Purkinje cell (primary cell): ENCODE measurements at places on chromosomes 13 and 19. TPM values are rescaled to one million over a fixed set of nuclear protein-coding genes. Genes with fewer than 3 reads are reported as not detected.

Gene DAZAP1
- 4.6 and 5.4 TPM in 2 replicates for polyA plus RNA-seq

Gene GZMM
- polyA plus RNA-seq, result not detected in 2 replicates

Gene JOSD2
- 3.7 and 3.8 TPM in 2 replicates for polyA plus RNA-seq

Gene FAM124A
- polyA plus RNA-seq, result 0.28 and 2.3 TPM in 2 replicates

Gene KCTD4
- polyA plus RNA-seq, result 8.3 TPM in 1 of 2 replicates, not detected in the other

Gene HSPB6
- 0.50 TPM in 1 of 2 replicates, not detected in the other for polyA plus RNA-seq

Gene PRTN3
- not detected in 2 replicates for polyA plus RNA-seq

Gene KCNRG
- 0.24 TPM in 1 of 2 replicates, not detected in the other for polyA plus RNA-seq

Gene PRSS57
- not detected in 2 replicates for polyA plus RNA-seq

Gene C1QTNF9B
- 0.36 TPM in 1 of 2 replicates, not detected in the other for polyA plus RNA-seq

Gene SLC10A2
- polyA plus RNA-seq, result not detected in 2 replicates

Gene CYP4F12
- not detected in 2 replicates for polyA plus RNA-seq

Gene FBXO27
- polyA plus RNA-seq, result 2.2 and 2.7 TPM in 2 replicates

Gene PRRG2
- polyA plus RNA-seq, result 0.17 TPM in 1 of 2 replicates, not detected in the other

Gene MYO1F
- polyA plus RNA-seq, result 0.29 and 1.5 TPM in 2 replicates

Gene CYP2S1
- polyA plus RNA-seq, result 0.14 and 0.34 TPM in 2 replicates

Gene ARHGEF7
- polyA plus RNA-seq, result 17.4 and 22.2 TPM in 2 replicates

Gene DACH1
- polyA plus RNA-seq, result 57.9 and 62.9 TPM in 2 replicates

Gene DHX34
- 0.32 and 0.81 TPM in 2 replicates for polyA plus RNA-seq

Gene C19orf85
- polyA plus RNA-seq, result not detected in 2 replicates

Gene FFAR1
- polyA plus RNA-seq, result not detected in 2 replicates

Gene ETV2
- polyA plus RNA-seq, result 0.70 TPM in 1 of 2 replicates, not detected in the other

Gene HCN2
- 0.38 TPM in 1 of 2 replicates, not detected in the other for polyA plus RNA-seq

Gene FCAR
- polyA plus RNA-seq, result not detected in 2 replicates

Gene ATP8A2
- polyA plus RNA-seq, result 25.3 and 36.4 TPM in 2 replicates

Gene NANOS3
- 2.2 TPM in 1 of 2 replicates, not detected in the other for polyA plus RNA-seq

Gene TEX26
- polyA plus RNA-seq, result 0.70 and 7.1 TPM in 2 replicates

Gene FGF22
- polyA plus RNA-seq, result 0.26 TPM in 1 of 2 replicates, not detected in the other

Gene RHPN2
- polyA plus RNA-seq, result 4.7 and 5.0 TPM in 2 replicates

Gene LILRB5
- 0.13 and 0.15 TPM in 2 replicates for polyA plus RNA-seq

Gene CACNA1A
- 86.5 and 119 TPM in 2 replicates for polyA plus RNA-seq

Gene ZNF555
- polyA plus RNA-seq, result 1.5 and 2.2 TPM in 2 replicates

Gene CACTIN
- 0.78 and 3.6 TPM in 2 replicates for polyA plus RNA-seq

Gene RNF225
- polyA plus RNA-seq, result not detected in 2 replicates

Gene AP3D1
- polyA plus RNA-seq, result 19.1 and 20.9 TPM in 2 replicates

Gene KLF1
- not detected in 2 replicates for polyA plus RNA-seq

Gene DCT
- 0.04 and 0.80 TPM in 2 replicates for polyA plus RNA-seq

Gene GIPC3
- polyA plus RNA-seq, result not detected in 2 replicates

Gene SMAD9
- 8.5 and 9.7 TPM in 2 replicates for polyA plus RNA-seq

Gene PDE4A
- polyA plus RNA-seq, result 0.63 and 2.5 TPM in 2 replicates

Gene PSG2
- polyA plus RNA-seq, result not detected in 2 replicates

Gene CBARP
- polyA plus RNA-seq, result 0.25 and 0.26 TPM in 2 replicates
